Thoracic aorta (tissue), 2 donors: ENCODE measurements at places on chromosomes 11 and 22. TPM values are rescaled to one million over a fixed set of nuclear protein-coding genes. Genes with fewer than 3 reads are reported as not detected.

Gene NAALADL1
- 47.1 TPM for total RNA-seq

Gene DPP3
- total RNA-seq, result 22.2 TPM

Gene FERMT3
- total RNA-seq, result 47.2 TPM

Gene GLYAT
- not detected for total RNA-seq

Gene NPTXR
- 50.8 TPM for total RNA-seq

Gene OR2AT4
- total RNA-seq, result not detected

DNA sequence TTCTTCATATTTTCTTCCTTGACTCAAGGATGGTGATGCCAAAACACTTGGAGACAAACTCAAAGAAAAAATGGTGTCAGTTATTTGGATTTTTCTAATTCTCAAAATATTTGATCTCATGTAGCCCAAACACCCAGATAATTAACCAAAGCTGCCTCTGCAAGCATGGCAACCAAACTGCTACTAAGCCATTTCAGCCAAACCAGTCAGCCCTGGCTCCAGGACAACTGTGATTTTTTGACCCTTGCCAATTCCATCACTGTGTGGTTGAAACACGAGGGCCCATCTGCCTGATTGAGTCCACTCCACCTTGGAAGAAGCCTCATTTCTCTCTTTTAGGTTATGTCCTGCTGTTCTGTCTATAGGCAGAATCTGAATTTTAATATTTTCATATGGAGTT is 277.4 kb downstream of the BLID start:
- no peak for DNase-seq

DNA sequence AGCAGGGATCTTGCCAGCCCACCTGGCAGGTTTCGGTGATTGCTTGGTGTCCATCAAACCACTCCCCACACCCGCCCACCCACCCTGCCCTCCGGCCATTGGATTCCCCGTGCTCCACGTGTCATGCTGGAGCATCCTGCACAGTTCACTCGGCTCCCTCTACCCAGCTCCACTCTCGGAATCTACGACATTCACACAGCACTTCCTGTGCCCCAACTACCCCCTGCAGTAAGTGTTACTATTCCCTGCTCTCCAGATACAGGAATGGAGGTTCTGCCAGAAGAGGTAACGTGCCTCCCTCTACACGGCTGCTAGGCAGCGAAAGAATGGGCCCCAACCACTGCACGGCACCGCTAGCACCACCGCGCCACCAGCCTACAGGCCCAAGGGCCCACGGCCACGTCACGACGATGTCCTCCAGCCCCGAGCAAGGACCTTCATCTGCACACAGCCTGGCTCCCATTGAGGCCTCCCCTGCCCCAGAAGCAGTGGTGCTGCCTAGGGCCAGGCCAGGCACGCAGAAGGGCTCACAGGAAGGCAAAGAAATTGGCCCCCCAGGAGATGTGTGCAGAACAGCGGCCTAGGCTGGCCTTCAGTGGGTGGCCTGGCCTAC is 27.6 kb downstream of the WNT7B start:
- DNase-seq, result no peak

DNA sequence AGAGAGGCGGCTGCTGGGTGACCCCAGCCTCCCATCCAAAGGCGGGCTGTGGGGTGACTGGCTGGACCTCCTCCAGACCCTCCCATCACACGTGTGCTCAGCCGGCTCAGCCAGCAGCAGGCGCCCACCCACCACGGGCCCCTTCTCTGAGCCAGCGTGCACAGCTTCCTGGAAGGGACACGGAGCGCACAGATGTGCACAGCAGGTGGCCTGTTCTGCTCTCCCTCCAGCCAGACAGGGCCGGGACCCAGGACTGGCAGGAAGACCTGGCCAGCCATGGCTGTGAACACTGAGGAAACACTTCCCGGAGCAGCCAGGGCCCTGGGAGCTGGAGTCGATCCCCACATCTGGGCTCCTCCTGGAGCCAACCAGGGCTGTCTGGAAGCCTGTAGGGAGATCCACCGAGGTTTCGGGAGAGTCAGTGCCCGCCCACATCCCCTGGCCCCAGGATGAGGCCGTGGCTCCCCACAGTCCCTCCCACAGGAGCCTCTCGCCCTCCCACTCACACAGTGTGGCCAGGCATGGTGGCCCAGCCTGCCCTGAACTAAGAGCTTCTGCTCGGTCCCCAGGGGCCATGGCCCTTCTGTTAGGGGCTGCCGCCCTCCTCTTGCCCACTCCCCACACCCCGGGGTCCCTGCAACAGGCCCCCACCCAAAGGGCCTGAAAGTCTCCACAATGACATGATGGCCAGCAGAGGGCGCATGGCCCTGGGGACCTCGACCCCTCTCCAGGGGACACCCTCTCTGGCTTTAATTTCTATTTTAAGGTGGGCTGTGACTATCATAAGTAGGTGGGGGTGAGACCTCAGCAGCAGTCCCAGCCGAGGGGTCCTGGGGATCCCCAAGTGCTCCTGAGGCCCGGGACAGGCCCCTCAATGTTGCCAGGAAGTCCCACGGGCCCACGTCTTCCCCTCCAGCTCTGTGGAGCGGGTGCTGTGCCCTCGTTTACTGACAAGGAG is 90.6 kb upstream of the FGF3 start:
- DNase-seq, result no peak

DNA sequence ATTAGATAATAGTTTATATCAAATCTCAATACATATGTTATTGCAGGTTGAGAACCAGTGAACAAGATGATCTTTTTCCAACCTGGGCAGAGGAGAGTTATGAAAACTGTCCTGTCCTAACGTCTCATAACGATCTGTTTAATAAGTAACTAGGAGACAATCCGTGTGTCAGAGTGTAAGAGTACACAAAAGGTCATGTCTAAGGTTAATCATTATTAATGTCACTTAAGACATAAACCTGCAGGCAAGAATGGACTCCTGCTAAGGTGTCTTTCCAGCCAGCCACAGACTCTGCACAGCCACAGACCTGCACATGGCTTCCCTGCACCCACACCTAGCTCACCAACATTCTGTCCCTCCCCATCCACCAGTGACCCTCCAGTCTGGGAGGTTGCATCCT is 10.1 kb downstream of the SLC5A4 start:
- no peak for DNase-seq

DNA sequence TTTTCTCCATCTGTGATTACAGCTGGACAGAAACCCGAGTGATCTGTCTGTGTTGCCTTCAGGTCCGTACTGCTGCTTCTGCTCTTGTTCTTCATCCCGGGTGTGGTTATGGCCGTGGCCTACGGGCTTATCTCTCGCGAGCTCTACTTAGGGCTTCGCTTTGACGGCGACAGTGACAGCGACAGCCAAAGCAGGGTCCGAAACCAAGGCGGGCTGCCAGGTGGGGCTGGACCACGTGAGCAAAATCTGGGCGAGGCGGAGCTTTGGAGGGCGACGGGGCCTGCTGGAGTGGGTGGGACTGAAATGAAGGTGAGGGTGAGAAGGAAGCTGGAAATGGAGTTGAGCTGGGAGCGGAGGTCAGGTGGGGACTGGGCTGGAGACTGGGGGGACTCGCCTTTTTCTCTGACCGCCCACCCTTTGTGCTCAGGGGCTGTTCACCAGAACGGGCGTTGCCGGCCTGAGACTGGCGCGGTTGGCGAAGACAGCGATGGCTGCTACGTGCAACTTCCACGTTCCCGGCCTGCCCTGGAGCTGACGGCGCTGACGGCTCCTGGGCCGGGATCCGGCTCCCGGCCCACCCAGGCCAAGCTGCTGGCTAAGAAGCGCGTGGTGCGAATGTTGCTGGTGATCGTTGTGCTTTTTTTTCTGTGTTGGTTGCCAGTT is 11.1 kb downstream of the CCKBR start:
- no peak for DNase-seq

GRCh38 chr11:71964641-71965040 is 34.1 kb upstream of the IL18BP start:
- DNase-seq, result no peak

GRCh38 chr11:18669219-18669596 is 29.4 kb upstream of the TMEM86A start:
- DNase-seq, result no peak

DNA sequence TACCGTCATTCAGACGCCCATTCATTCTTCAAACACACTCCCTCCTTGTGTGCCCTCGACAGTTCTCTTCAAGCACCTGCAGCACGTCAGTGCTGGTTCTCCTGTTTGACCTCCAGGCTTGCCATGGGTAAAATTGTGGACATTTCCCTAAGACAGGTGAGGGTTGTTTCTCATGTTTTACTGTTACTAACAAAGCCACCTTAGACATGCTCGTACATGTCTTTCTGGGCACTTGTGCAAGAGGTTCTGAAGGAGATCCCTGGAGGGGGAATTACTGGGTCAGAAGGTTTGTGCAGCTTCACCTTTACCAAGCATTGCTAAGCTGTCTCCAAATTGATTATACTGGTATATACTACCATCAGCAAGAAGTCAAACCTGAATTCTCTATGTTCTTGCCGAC is 189.7 kb upstream of the TMEM45B start:
- DNase-seq, result no peak

DNA sequence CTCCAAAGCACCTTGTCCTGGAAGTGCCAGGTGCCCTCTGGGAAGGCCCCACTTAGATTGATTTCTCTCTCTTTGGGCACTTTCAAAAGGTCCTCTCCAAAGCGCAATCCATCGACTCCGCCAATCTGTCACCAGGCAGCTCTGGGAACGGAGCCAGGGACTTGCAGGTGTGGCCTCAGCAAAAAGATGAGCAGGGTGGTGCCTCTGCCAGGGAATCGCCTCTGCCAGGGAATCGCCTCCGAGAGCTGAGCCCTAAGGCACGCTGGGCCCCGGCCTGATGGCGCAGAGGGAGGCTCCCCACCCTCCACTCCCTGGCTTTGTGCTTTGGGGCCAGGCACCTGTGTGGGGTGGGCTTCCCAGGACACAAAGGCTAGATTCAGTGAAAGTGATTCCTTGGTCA is 1391.3 kb downstream of the TBC1D22A start:
- DNase-seq, result no peak

- DNase-seq, result no peak
These were observed 22.9 kb downstream of the POLD3 start for GRCh38 chr11:74615311-74615710.

- DNase-seq, result no peak
These were observed 22.5 kb downstream of the ABTB2 start for GRCh38 chr11:34335331-34335730.

DNA sequence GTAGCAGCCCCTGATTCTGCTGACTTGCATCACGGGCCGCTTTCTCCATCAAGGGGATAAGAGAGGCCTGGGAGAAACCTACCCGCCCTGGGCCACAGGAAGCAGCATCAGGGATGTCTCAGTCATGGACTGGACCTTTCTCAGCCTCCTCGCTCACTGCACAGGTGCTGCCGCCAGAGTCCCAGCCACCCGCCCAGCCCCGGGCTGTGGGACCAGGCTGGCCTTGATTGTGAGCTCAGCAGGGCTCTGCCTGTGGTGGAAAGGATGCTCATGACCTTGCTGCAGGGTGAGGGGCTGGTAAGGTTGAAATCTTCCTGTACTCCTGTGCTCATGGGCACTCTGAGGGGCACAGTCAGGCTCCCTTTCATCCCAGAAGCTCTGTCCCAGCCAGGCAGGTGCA is 26.0 kb upstream of the GGTLC2 start:
- DNase-seq, result no peak

- DNase-seq, result no peak
These were observed 19.3 kb upstream of the TMEM191C start for GRCh38 chr22:21447694-21448402.

- DNase-seq, result no peak
These were observed 4.9 kb downstream of the DAGLA start for GRCh38 chr11:61684870-61685616.

DNA sequence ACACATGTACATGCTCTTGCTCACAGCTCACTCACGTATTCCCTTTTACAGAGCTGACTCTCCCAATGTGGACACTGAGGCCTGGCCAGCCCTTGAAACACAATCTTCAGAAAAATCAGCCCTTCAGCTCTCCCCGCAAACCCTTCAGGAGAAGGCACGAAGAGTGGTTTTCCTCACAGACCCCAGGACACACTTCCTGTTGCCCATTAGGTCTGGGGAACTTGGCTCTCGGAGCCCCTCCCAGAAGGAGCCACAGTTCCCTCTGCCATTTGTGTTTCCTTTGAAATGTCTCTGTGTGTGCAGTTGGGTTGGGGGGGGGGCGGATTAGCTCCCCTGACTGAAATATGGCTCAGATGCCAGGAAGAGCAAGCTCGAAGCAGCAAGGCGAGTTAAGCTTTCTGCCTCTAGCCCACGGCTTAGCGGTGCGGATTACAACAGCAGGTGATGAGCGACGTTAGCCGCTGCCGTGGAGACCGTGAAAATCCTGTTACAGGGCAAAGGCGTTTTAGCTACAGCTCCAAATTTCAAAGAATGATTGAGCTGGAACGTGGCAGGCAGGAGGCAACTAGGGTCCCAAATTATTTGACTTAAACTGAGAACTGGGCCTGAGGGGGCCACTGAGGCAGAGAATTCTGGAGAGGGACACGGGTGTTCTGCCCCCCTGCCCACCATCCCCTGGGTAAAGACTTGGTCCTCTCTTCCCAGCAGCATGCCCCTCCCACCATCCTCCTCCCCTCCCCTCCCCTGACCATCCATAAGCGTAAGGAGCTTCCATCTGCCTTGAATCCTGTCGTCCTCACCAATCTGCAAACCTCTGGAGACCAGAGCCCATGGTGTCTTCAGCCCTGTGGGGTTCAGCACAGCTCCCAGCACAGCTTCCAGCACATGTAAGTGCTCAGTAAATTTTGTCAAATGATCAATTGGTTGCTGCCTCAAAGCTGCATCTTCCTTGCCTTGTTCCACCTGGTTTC is 598.6 kb downstream of the BUD13 start:
- DNase-seq, result no peak

DNA sequence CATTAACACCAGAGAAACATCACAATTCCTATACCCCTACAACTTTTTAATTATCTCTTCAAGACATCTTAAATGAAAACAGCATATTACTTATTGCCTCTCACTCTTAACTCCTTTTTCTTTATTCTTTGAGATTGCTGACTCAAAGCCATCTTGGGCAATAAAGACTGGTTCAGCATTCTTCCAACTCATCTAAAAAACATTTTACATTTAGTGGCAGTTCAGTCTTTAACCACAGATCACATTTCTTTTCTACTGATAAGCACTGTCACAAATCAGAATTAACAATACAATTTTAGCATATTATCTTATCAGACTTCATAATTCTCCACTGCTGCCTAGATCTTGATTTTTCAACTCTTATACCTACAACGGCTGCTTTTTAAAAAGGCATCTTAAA is 34.0 kb downstream of the SIK3 start:
- no peak for DNase-seq

GRCh38 chr11:118607401-118608359 is at the start of gene PHLDB1:
TSS of gene PHLDB1 (plus strand) at chr11:118607615. CDS start at chr11:118613837, 6,222 bp downstream.
- DNase-seq, result no peak
